Endothelial cell of coronary artery (primary cell): ENCODE measurements at places on chromosomes 2 and 18. TPM values are rescaled to one million over a fixed set of nuclear protein-coding genes. Genes with fewer than 3 reads are reported as not detected.

CLASP1 gene
- 33.2 and 39.5 TPM in 2 replicates for total RNA-seq

RUFY4 gene
- total RNA-seq = not detected in 2 replicates

GCG gene
- total RNA-seq = not detected in 2 replicates

GPR45 gene
- not detected in 2 replicates for total RNA-seq

MAP3K20 gene
- total RNA-seq = 20.5 and 30.0 TPM in 2 replicates

EDAR gene
- total RNA-seq = not detected in 2 replicates

MPPE1 gene
- total RNA-seq = 10.7 and 17.8 TPM in 2 replicates

TWIST2 gene
- 1.6 and 7.1 TPM in 2 replicates for total RNA-seq
